HFFc6 (cell line): ENCODE measurements at places on chromosomes 1 and 21.

DNA sequence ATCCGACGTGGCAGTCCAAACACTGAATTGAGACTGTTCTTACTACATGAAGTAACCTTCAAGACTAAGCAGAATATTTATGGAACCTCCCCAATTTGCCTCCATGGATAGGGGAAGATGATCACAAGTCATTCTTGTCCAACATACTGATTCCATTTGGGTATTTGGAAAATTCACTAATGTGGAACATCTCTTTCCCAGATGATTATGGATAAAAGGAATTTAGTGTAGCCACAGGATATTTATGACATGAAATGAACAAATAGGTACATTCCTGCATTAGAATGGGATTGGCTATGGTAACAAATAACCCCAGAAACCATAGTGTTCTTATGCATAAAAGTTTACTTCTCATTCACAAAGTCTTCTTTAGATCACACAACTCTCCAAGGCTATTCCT, 40.2 kb upstream of the SGIP1 start:
- peak; percentile 31 for DNase-seq

GRCh38 chr1:206606867-206607266, 5.4 kb downstream of the EIF2D start:
- peak; percentile 55 for DNase-seq

GRCh38 chr1:20376171-20376570, 85.5 kb downstream of the VWA5B1 start:
- no peak for DNase-seq

GRCh38 chr1:102834688-102835320, 273.5 kb downstream of the COL11A1 start:
- peak; percentile 84 for DNase-seq

- DNase-seq = no peak
Observed at GRCh38 chr1:66876664-66877063, 48.0 kb downstream of the DNAI4 start.

GRCh38 chr1:89942825-89943658, 51.9 kb upstream of the ZNF326 start:
- DNase-seq = peak; percentile 53

DNA sequence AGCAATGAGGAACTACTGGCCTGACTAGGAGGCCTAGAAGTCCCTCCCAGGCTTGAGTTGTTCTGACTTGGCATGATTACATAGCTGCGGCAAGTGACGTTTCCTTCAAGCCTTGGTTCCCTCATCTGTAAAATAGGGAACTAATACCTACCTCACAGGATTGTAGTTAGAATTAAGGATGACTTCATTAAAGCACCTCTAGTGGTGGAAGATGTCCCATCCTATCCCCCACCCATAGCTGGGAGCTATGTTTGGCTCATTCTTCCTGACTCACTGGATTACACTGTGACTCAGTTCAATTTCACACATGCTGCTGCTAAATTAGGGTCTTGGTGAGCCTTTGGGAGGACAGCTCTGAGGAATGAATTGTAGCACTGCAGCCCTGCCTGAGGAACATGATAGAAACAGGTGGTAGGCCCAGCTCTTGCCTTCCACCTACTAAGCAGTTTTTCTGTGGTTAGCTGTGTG, 6.0 kb upstream of the SHISA4 start:
- peak; percentile 85 for DNase-seq

DNA sequence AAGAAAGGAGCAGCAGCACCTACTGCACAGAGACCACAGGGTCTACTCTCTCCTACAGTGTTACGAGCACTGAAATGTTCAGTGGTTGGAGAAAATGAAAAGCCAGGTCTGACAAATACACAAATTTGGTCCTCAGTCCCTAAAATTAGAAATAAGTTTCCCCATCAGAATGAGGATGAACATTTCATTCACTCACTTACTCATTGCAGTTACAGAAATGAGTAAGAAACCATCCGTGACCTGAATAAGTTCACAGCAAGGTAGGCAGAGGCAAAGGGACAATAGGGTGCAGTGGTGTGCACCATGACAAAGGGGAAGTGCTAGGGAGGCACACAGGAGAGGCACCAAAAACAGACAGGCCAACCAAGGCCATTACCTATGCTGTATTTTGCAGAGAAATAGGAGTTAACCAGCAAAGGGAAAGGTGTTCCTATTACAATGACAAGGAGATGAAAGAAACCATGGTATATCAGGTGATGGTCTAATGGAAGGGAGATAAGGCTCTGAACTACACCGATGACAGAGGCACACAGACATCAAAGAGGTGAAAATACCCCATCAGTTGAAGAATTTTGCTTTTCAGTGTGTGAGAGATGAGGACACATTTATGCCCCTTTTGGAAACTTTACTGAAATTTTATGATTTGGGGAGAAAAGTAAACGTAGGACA, 29.4 kb downstream of the VAV3 start:
- no peak for DNase-seq

GRCh38 chr1:35369922-35370671, 101.6 kb downstream of the ZMYM4 start:
- DNase-seq = peak; percentile 58
